Vein endothelial cell (primary cell): ENCODE measurements at places on chromosomes 5 and 9. TPM values are rescaled to one million over a fixed set of nuclear protein-coding genes. Genes with fewer than 3 reads are reported as not detected.

Gene SIT1
- total RNA-seq, result not detected in 2 replicates

Gene POU5F2
- total RNA-seq, result 2.0 and 2.2 TPM in 2 replicates

Gene PCA3
- total RNA-seq, result 0.29 and 0.33 TPM in 2 replicates

Gene PKD2L2
- 0.10 TPM in 1 of 2 replicates, not detected in the other for total RNA-seq

Gene FLT4
- total RNA-seq, result 93.0 and 123 TPM in 2 replicates

Gene OR1L1
- not detected in 2 replicates for total RNA-seq

Gene SLC27A6
- total RNA-seq, result not detected in 2 replicates

Gene CCDC152
- 0.33 and 0.86 TPM in 2 replicates for total RNA-seq

Gene FOXD4
- total RNA-seq, result under 0.01 and 0.19 TPM in 2 replicates
